ENCODE measurements at places on chromosomes 11 and 22. TPM values are rescaled to one million over a fixed set of nuclear protein-coding genes. Genes with fewer than 3 reads are reported as not detected.

Gene VPREB1
- total RNA-seq = not detected

Gene BRSK2
- total RNA-seq = 0.14 TPM

Gene NELL1
- total RNA-seq = not detected

Gene PANX2
- 0.85 TPM for total RNA-seq

Gene OR10D3
- not detected for total RNA-seq

Gene TIGD3
- 0.14 TPM for total RNA-seq

Gene OR5T1
- total RNA-seq = not detected

Gene NAALADL1
- total RNA-seq = 27.7 TPM

Gene TYR
- total RNA-seq = not detected

Gene KRTAP5-10
- not detected for total RNA-seq

Gene TSSK2
- total RNA-seq = not detected

Gene TRPT1
- 40.5 TPM for total RNA-seq

Gene TSPAN4
- 155 TPM for total RNA-seq

Gene SSTR3
- total RNA-seq = 0.09 TPM

Gene PMM1
- 20.9 TPM for total RNA-seq

Gene PKDREJ
- under 0.01 TPM for total RNA-seq

Gene TSGA10IP
- total RNA-seq = not detected

Gene CACNA1I
- total RNA-seq = under 0.01 TPM

Gene RASSF10
- not detected for total RNA-seq

Gene ELMOD1
- 0.83 TPM for total RNA-seq

Gene APOL2
- 46.2 TPM for total RNA-seq

Gene SOX10
- total RNA-seq = not detected

Gene SNX32
- 1.3 TPM for total RNA-seq

Gene ZNF195
- total RNA-seq = 11.0 TPM

Gene OR52E6
- total RNA-seq = not detected

Gene ROM1
- total RNA-seq = 5.5 TPM

Gene GLB1L3
- not detected for total RNA-seq

Gene BDNF
- total RNA-seq = 48.4 TPM

Gene PLAAT2
- total RNA-seq = not detected

Gene PATE4
- total RNA-seq = not detected

Gene GLYAT
- not detected for total RNA-seq

Gene APOA4
- not detected for total RNA-seq

Gene CFL1
- 912 TPM for total RNA-seq

Gene LRRC55
- total RNA-seq = not detected

Gene WNT11
- total RNA-seq = 1.1 TPM

Gene OR10A3
- not detected for total RNA-seq
